ENCODE measurements at places on chromosomes 12 and 14. TPM values are rescaled to one million over a fixed set of nuclear protein-coding genes. Genes with fewer than 3 reads are reported as not detected.
A peak's percentile ranks its signal among the peaks of the same experiment; 100 is the strongest.

GRCh38 chr14:106491851-106492250 is 965.5 kb downstream of the TMEM121 start:
- peak; percentile 1 for DNase-seq

DNA sequence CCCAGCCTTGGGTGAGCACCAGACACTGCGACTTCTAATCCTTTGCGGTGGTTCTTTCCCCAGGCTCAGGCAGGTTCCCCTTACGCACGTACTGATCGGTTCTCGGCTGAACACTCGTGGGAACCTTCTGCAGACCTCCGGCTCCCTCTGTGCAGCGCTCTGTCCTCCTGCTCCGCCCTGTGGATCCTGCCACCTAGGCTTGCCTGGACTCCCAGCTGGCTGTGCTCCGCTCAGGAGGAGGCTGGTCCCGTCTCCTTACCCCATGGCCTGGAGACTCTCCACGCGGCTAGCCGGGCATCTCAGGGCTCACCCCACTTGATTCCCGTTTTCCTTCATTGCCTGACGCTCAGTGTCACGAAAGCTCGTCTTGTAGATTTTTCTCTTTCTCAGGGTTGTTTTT is 34.7 kb downstream of the TNFAIP2 start:
- DNase-seq = no peak

DNA sequence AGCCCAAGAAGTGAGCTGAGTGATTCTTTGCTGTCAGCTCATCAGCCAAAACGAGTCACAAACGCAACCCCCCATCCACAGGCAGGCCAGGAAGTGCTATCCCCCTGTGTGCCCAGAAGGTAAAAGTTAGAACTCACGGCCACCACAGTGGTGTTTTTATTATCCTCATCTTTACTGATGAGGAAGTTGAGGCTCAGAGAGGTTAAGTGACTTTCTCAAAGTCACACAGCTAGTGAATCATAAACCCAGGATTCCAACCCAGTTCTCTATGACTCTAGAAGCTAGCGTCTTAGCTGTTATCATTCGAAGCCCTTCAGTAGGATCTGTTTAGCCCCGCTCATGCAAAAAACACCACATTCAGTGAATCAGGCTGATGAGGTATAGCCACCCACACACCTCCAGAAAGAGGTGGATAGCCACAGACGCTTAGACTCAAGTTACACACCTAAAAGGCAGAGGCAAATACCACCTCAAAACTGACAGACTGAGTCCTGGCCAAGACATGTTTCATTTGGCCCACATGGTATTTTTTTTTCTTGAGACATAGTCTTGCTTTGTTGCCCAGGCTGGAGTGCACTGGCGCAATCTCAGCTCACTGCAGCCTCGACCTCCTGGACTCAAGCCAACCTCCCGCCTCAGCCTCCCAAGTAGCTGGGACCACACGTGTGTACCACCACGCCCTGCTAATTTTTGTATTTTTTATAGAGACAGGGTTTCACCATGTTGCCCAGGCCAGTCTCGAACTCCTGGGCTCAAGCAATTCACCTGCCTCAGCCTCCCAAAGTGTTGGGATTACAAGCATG is 100.7 kb downstream of the SCARB1 start:
- DNase-seq = no peak

DNA sequence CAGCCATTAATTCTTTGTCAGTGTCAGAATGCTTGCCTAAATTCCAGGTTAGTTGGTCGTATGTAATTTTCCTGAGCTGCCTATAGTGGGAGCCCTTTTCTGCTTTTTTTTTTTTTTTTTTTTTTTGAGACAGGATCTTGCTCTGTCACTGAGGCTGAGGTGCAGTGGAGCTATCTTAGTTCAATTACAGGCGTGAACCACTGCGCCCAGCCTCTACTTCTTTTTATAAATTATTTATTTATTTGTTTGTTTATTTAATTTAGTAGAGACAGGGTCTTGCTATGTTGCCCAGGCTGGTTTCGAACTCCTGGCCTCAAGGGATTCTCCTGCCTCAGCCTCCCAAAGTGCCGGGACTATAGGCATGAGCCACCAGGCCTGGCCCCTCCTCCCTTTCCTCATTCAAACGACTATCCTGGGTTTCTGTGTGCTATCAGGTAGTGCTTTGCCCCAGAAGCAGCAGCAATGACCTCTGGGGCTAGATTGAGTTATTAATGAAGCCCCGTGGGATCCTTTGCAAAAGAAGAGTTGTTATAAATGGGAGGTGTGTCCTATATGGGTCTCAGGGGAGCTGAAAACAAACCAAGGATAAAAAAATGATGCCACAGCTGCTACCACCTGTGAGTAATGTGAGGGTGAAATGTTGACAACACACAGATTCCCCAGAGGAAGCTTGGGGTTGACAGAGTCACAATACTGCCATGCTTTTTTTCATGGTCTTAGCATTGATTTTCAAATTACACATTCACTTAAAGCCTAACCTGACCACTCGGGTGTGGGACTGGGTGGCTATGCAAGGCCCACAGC is 34.6 kb upstream of the NFKBIA start:
- DNase-seq = no peak

DNA sequence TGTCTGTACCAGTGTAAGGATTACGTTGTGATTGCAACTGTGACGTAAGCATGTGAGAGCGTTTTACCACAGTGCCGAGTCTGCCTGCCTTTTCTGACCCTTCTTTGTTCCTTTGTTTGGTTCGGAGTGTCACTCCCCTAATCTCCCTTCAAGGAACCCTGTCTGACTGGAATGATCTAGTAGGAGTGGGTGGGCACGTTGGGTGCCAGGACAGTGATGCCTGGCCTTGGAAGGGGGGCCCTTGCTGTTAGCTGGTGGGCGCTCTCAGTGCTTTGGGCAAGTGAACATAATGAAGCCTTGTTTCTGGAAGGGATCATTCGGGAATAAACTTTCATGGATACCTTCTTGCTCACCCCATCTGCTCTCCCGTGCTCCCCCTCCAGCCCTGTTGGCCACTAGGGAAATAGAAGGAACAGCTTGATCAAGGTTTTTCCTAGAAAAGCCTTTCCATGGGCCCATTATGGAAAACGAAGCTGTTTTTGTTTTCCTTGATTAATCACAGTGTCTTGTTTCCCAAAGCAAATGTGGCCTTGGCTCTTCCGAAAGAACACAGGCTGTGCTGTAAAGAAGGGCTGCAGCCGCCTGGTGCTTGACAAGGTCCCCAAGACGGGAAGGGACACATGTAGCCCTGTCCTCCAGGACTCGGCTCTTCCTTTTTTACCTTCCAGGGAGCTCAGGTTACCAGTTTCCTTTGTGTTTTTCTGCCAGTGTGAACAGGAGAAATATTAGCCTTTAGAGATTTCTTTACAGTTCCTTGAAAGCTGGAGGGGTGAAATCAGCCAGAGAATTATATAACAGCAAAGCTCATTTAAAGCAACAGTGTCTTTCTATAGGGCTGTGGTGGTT is 215.5 kb downstream of the CRADD start:
- DNase-seq = no peak

DNA sequence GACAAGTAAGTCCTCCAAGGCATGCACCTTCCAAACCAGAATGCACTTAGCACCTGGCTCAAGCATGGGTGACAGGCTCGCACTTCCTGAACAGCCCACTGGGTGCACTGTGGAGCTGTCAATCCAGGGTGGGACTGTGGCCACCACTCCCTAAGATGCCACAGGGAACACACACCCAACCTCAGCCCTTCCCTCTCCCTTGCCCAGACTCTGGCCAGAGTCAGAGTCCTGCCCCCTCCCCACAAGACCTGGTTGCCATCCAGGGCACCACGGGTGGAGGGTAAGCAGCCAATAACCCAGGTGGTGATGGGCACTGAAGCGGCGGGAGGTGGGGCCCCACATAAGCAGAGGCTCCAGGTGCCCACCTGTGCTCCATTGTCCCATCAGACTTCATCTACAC is 160.6 kb downstream of the MYRFL start:
- DNase-seq = peak; percentile 9

GRCh38 chr12:116202433-116202832 is 75.1 kb downstream of the MED13L start:
- DNase-seq = no peak

DNA sequence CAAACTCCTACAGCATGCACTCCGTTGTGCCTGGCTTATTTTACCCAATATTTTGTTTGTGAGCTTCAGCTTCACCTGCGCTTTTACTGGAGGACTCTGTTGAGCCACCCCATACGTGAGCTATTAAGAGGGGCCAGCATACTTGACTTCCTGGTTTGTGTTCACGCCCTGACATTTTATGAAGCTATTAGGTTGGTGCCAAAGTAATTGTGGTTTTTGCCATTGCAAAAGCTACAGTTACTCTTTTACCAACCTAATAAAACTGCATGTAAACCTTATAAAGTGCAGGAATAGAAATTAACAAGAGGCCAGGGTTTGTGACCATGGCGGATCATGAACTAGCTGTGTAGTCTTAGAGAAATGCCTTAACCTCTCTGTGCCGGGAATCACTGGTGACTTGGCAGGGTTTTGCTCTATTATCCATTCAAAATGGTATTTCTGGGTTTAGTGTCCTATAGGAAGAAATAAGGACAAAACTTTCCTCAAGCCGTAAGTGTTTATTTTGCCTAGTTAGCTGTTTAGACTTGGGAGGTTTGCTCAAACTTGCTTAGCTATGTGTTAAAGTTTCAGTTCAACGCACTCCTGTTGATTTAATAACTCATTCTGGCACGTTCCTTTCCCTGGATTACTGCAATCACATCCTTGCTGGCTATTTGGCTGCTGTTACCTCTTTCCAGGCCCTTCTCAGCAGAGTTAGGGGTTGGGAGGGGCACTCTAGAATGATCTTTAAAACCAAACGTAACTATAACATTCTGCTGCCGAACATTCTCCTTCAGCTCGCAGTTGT is 1027.6 kb downstream of the BCL11B start:
- DNase-seq = no peak

- no peak for DNase-seq
Measured at GRCh38 chr14:60705100-60705499, 19.1 kb downstream of the SIX4 start.

DNA sequence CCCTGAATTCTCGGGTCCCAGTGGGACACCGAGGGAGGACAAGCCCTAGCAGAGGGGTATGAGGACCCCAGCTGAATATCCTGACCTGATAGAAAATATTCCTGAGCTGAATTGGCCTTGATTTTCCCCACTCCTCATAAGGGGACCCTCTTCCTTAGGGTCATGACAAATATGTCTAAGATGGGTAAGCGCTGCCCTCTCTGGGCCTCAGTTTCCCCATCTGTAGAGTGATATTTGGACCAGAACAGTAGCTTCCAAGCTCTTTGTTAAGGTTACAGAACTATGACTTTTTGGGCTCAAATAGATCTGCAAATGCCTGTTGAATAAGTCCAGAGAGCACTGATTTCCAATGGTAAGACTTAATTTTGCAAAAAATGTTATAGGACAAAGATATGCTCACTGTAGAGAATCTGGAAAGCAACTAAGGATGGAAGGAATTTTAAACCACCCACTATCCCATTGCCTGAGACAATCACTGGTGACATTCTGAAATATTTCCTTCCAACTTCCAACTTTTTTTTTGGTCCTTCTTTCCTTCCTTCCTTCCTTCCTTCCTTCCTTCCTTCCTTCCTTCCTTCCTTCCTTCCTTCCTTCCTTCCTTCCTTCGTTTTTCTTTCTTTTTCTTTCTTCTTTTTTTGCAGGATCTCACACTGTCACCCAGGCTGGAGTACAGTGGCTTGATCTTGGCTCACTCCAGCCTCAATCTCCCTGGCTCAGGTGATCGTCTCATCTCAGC is 32.0 kb downstream of the MYL2 start:
- no peak for DNase-seq

Gene LGR5
- 0.07 TPM for total RNA-seq

Gene FGD4
- 0.59 TPM for total RNA-seq

Gene AGAP2
- 0.07 TPM for total RNA-seq
